ENCODE measurements at places on chromosomes 13 and 19.

DNA sequence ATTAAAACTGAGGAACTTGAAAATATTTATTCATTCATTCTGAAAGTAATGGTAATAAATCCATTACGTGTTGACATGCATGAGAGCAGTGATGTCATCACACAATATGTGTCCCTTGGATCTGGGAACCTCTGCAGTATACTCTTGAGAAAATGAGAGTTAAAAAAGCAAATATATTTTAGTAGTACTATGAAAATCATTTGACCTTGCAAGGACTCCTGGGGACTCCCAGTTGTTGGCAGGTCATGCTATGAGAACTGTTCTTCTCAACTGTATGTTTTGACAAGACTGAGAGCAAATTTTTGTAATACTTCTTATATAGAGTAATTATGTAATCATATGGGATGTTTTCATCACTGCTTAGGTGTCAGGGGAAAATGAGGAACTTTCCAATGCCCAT is 249.4 kb downstream of the PCCA start:
- DNase-seq: no peak

GRCh38 chr13:107210723-107211030 is 642.7 kb upstream of the ARGLU1 start:
- no peak for DNase-seq

DNA sequence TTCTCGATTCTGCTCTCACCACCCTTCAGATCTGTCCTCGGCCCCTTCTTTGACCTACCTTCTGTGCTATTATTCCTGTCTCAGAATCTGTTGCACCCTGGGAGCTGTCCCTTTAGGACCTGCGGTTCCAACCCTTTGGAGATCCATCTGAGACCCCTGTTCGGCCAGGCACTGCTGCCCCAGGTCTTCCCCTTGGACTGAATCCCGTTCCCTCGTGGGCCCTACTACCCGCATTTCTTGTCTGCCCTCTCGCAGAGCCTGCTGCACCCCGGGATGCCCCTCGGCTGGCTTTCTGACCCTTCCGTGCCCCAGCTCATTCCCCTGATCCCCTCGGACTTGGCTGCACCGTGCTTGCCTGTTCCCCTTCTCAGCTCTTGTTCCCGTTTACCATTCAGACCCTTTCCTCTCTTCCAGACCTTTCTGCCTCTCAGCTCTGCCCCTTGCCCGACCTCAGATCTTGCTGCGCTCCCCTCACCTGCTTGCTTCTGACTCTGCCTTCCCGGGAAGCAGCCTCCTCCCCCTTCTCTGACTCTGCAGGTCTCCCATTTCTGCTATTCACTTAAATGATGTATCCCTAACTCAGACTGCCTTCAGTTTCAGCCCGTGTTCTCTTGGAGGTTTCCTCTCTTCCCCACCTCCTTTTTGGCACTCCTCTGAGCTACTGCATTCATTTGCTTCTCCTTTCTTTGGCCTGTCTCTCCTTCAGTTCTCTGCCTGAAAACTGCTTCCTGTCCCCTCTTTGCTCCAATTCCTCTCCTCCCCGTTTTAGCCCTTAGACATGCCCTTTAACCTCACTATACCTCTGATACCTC is 1.1 kb downstream of the ARHGAP35 start:
- no peak for DNase-seq

GRCh38 chr13:46682015-46682414 is 114.9 kb downstream of the ESD start:
- no peak for DNase-seq

DNA sequence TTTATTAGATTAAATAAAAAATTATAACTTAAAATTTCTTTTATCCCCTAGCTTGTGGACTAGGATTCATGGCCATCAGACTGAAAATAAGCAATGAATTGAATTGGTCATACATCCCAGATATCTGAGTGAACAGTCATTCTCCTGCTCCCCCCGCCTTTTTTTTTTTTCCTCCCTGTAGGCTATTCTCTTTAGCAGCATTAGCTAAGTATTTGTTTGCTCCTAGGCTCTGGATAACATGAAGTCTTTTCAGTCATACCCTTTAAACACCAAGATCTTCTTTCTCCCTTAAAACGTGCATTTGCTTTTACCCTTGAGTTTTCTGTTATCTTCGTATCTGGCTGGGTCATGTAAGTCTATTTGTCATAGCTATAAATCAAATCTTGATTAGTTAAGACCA is 866.7 kb upstream of the SPRY2 start:
- no peak for DNase-seq

DNA sequence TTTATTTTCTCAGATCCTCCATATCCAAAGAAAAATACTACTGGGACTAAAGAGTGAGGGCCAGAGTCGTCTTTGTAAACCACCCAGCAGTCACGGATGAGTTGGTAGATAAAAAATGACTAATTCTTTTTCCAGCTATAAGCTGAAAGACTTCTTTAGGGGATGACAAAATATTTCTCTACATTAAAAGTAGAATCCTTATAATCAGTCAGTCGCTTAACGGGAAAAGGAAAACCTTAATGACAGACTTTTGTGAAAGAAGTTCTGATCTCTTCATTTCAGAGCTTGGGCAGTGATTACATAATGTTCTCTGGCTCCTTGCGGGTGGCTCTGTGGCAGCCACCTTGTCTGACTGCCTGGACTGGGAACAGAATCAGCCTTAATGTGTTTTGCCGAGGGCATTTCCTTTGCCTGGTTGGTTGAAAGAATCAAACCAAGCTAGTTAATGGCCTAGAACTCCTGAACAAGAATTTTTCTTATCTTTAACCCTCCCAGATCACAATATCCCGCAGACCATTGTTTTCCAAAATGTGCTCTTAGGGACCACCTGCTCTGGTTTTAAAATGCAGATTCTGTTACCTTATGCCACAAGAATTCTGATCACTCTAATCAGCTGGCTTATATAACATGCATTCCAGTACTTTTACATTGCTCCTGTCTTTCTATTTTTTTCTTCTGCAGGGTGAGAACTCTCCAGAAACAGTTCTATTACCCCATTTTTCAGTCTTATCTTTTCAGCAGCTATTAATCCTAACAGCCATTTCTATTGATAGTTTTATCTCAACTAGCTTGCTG is 2.5 kb downstream of the ITM2B start:
- DNase-seq: no peak

GRCh38 chr13:37488726-37489125 is 109.8 kb downstream of the POSTN start:
- DNase-seq: no peak

- DNase-seq: no peak
Observed at GRCh38 chr19:13401388-13401787, 104.9 kb downstream of the CACNA1A start.

All from activated gamma-delta T cell treated with anti-CD3 and anti-CD28 coated beads, Interleukin-2, amount 50 U/mL, for 16 hours (primary cell).